ENCODE measurements at places on chromosomes 5 and 9. TPM values are rescaled to one million over a fixed set of nuclear protein-coding genes. Genes with fewer than 3 reads are reported as not detected.
A peak's percentile ranks its signal among the peaks of the same experiment; 100 is the strongest.

DNA sequence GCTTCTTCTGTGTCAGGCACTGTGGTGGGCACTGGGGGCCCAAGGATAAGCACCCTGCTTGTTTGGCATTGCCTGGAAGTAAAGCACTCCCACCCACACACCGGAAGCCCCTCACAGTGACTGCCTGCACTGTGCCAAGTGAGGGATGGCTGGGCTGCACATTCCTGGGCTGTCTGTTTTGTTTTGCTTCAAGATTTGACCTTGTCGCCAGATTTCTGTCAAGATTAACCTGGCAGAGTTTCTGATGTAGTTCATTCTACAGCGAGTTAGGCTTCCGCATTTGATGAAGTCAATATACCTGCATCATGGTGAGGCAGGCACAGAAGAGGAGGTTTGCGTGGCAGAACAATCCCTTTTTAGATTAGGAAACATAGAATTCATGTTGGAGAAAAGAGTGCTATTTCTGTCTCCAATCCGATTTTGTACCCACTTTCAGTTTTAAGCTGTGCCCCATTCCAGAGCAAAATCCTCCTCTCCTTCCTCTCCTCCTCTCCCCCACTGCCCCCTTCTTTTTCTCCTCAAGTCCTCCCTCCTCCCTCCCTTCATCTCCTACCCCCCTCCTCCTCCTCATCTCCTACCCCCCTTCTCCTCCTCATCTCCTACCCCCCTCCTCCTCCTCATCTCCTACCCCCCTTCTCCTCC lies 14.4 kb upstream of the BOD1 start:
- DNase-seq: no peak

DNA sequence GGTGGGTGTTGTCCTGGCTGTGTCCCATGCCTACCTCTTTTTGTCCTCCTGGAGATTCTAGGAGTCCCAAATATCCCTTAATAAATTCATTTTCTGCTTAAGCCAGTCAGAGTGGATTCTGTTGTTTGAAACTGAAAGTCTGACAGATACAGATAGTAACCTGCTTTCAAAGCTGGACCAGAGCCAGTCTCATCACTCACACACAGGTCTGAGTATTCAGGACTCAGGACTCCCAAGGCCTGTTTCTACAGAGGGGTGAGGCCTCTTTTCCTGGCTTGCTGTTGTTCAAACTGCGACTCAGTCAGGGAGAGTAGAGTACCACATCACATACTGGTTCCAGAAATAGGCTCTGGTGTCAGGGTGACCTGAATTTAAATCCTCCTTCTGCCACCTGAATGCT lies 190.1 kb downstream of the PAX5 start:
- no peak for DNase-seq

DNA sequence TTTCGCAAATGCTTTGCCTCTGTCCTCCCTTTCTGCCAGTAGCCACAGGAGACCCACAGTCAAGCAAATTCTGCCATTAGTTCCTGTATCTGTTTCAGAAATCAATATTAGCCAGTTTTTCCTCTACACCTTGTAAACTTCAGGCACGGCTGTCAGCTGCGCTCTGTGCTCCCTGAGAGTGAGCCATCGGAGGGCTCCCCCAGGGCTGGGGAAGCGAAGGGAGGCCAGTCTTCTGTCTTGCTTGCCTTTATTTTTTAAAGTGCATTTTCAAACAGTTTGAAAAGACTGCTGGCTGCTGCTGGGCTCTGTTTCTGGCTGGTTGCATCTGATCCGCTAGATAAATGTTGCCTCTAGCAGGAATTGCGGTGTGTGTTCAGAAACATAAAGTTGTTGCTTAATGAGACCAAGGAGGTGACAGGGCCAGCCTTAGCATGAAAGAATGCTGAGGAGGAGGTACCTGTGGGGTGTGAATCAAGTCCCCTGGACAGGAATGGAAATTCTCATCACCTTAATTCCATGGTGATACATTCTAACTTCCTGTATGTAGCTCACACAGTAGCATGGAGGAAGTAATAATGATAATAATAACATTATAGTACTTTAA lies 421.7 kb upstream of the KIF2A start:
- DNase-seq: no peak

GRCh38 chr5:111495159-111495558 lies 17.2 kb downstream of the STARD4 start:
- peak; percentile 40 for DNase-seq

- DNase-seq: no peak
Measured at GRCh38 chr5:34707451-34708107, 51.5 kb downstream of the RAI14 start.

- DNase-seq: no peak
Measured at GRCh38 chr5:58394339-58394738, 65.5 kb downstream of the PLK2 start.

DNA sequence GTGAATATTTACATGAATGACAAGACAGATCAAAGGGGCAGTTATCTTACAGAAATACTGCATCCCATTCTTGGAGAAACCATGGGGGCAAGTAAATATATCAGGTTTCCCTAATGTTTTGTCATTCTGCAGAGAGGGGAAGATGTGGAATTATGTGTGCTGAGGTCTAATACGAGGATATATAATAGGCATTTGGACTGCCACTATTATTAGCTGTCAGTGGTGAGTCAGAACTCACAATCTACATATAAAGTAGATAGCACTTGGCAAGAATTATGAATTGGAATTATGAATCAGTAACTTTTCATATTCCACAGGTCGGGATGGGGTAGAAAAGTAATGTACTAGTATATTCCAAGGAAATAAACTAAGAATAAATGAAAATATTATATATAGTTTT lies 121.7 kb downstream of the GIN1 start:
- DNase-seq: no peak

GRCh38 chr9:87139099-87139730 lies 191.9 kb upstream of the GAS1 start:
- no peak for DNase-seq

DNA sequence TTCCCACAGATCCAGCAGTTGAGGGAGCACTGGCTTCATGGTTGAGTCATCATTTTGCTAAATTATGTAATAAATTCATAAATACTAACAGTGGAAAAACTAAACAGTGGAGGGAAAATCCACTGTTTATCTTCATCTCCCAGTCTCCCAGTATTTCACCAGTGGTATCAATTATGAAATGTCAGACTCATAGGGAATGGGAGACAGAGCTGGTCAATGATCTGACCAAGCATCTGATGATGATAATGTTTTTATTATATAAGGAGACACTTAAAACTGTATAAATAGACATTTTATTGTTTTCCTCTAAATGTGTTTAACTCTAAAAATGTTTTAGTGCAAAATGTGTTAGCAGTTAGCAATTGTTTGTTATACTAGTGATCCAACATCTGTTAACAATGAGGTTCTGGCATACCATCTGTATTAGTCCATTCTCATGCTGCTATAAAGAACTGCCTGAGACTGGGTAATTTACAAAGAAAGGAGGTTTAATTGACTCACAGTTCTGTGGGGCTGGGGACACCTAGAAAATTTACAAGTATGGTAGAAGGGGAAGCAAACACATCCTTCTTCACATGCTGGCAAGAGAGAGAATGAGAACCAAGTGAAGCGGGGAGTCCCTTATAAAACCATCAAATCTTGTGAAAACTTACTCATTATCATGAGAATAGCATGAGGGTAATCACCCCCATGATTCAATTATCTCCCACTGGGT lies 11.8 kb upstream of the REEP5 start:
- no peak for DNase-seq

GRCh38 chr9:7691909-7692308 lies 107.7 kb downstream of the DMAC1 start:
- DNase-seq: no peak

GRCh38 chr9:97983589-97984187 lies 547 bp downstream of the ANP32B start:
- DNase-seq: peak; percentile 71

GRCh38 chr5:83767409-83767992 lies 46.8 kb upstream of the HAPLN1 start:
- DNase-seq: no peak

GRCh38 chr5:83172655-83173054 lies 95.3 kb downstream of the XRCC4 start:
- DNase-seq: no peak

Gene HRH2
- total RNA-seq: 4.0 TPM

Gene GABRA1
- total RNA-seq: 34.5 TPM

Gene ADAMTS2
- total RNA-seq: 7.0 TPM

Gene NUTM2G
- total RNA-seq: not detected

Gene FBN2
- 20.1 TPM for total RNA-seq

Gene PCDHB16
- 8.2 TPM for total RNA-seq

Gene KIF12
- 11.6 TPM for total RNA-seq

Data from cerebellum (tissue), 4 donors.